Bronchial smooth muscle cell (primary cell): ENCODE measurements at places on chromosomes 7 and 10. TPM values are rescaled to one million over a fixed set of nuclear protein-coding genes. Genes with fewer than 3 reads are reported as not detected.

The PPP1R3A gene
- total RNA-seq: under 0.01 TPM in 1 of 2 replicates, not detected in the other

The KIF11 gene
- total RNA-seq: 2.7 and 5.7 TPM in 2 replicates

The MLXIPL gene
- total RNA-seq: 0.09 and 0.16 TPM in 2 replicates

The IL6 gene
- 0.94 and 3.3 TPM in 2 replicates for total RNA-seq

The CHST3 gene
- total RNA-seq: 13.4 and 16.9 TPM in 2 replicates

The ANKRD30A gene
- not detected in 2 replicates for total RNA-seq

The HOXA2 gene
- total RNA-seq: 0.43 and 1.3 TPM in 2 replicates

The SORCS1 gene
- not detected in 2 replicates for total RNA-seq

The VWA2 gene
- 0.86 and 0.95 TPM in 2 replicates for total RNA-seq

The HMX3 gene
- 0.16 TPM in 1 of 2 replicates, not detected in the other for total RNA-seq

The OLAH gene
- not detected in 2 replicates for total RNA-seq

The TRIM74 gene
- under 0.01 TPM in 1 of 2 replicates, not detected in the other for total RNA-seq

The HOXA11 gene
- total RNA-seq: 0.16 TPM in 1 of 2 replicates, not detected in the other

The PLAU gene
- total RNA-seq: 16.7 and 63.4 TPM in 2 replicates

The FUOM gene
- 11.0 and 18.8 TPM in 2 replicates for total RNA-seq

The LRRTM3 gene
- not detected in 2 replicates for total RNA-seq

The KIF20B gene
- 2.2 and 4.4 TPM in 2 replicates for total RNA-seq

The FAM25C gene
- not detected in 2 replicates for total RNA-seq

The RTKN2 gene
- total RNA-seq: 0.17 and 0.47 TPM in 2 replicates

The EEF1AKMT2 gene
- total RNA-seq: 18.9 and 21.0 TPM in 2 replicates

The AOAH gene
- not detected in 2 replicates for total RNA-seq

The NT5C3A gene
- total RNA-seq: 11.3 and 19.4 TPM in 2 replicates

The C7orf33 gene
- not detected in 2 replicates for total RNA-seq

The TRPV6 gene
- total RNA-seq: not detected in 2 replicates

The EEPD1 gene
- 7.1 and 13.0 TPM in 2 replicates for total RNA-seq

The PAPOLB gene
- total RNA-seq: under 0.01 TPM in 2 replicates

The CPXM2 gene
- total RNA-seq: 9.3 and 41.5 TPM in 2 replicates

The HOXA9 gene
- not detected in 2 replicates for total RNA-seq

The SPDYE8 gene
- not detected in 2 replicates for total RNA-seq

The KCNH2 gene
- total RNA-seq: under 0.01 and 0.17 TPM in 2 replicates

The AS3MT gene
- total RNA-seq: 4.7 and 8.1 TPM in 2 replicates

The SPDYE5 gene
- total RNA-seq: not detected in 2 replicates

The HOXA10 gene
- total RNA-seq: under 0.01 TPM in 1 of 2 replicates, not detected in the other

The ADAM22 gene
- 0.47 and 1.4 TPM in 2 replicates for total RNA-seq

The AQP1 gene
- 1.4 and 1.7 TPM in 2 replicates for total RNA-seq

The CFTR gene
- not detected in 2 replicates for total RNA-seq

The AKR1B15 gene
- not detected in 2 replicates for total RNA-seq

The PNLIPRP1 gene
- not detected in 2 replicates for total RNA-seq

The CDC14C gene
- total RNA-seq: under 0.01 and 0.09 TPM in 2 replicates

The GRID1 gene
- not detected in 2 replicates for total RNA-seq

The CYP26C1 gene
- total RNA-seq: under 0.01 TPM in 2 replicates

The TWIST1 gene
- total RNA-seq: 104 and 127 TPM in 2 replicates

The ENTPD7 gene
- total RNA-seq: 7.6 and 9.1 TPM in 2 replicates

The MAP3K8 gene
- 6.9 and 7.1 TPM in 2 replicates for total RNA-seq

The TMEM273 gene
- not detected in 2 replicates for total RNA-seq

The MSMB gene
- not detected in 2 replicates for total RNA-seq

The NACAD gene
- total RNA-seq: 1.7 and 2.8 TPM in 2 replicates

The ADCY1 gene
- 0.47 and 3.2 TPM in 2 replicates for total RNA-seq

The GSTO2 gene
- 1.7 and 2.4 TPM in 2 replicates for total RNA-seq

The GRB10 gene
- total RNA-seq: 19.5 and 26.6 TPM in 2 replicates

The TRIL gene
- total RNA-seq: under 0.01 and 2.1 TPM in 2 replicates

The GRM3 gene
- total RNA-seq: not detected in 2 replicates

The GDF2 gene
- total RNA-seq: not detected in 2 replicates
